H9 (cell line): ENCODE measurements at places on chromosomes 1 and 21.

- no peak for DNase-seq
Measured at GRCh38 chr1:201570181-201570885, 31.4 kb downstream of the NAV1 start.

DNA sequence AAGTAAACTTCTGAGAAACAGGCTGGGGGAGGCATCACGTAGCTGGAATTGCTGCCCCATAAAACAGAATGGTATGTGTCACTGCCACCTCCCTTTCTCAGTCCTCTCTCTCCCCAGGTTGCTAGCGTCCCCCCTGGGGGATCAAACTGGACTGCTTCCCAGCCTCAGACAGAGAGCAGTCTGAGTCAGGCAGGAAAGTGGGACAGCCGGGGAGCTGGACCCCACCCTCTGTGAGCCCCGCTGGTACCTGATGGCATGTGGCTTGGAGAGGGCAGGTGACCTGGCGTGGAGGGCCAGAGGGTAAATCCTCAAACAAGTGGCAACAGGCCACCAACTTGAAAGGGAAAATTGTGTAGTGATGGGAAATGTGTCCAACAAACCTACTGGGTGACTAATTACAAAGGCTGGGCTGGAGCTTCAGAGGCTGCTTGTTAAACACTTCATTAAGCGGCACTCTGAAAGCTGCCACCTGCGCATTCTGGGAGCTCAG, 1.0 kb upstream of the SFN start:
- no peak for DNase-seq

DNA sequence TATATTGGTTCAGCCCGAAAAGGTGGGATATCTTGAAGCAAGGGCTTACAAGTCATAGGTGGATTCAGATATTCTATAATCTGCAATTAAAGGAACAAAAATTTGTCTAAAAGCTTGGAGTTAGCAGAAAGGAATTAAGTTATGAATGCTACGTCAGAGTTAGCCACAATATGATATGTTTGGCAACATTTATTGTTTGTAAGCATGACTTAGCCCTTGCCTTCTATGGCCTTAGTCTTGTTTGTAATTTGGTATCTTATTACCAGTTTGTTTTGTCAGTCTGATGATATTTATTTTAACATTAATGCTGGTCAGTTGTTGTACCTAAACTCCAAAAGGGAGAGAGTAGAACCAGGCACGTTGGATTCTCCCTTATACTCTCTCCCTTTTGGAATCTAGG, 43.1 kb upstream of the SUCO start:
- DNase-seq, result no peak

GRCh38 chr1:24694380-24694843, 50.8 kb upstream of the CLIC4 start:
- no peak for DNase-seq

DNA sequence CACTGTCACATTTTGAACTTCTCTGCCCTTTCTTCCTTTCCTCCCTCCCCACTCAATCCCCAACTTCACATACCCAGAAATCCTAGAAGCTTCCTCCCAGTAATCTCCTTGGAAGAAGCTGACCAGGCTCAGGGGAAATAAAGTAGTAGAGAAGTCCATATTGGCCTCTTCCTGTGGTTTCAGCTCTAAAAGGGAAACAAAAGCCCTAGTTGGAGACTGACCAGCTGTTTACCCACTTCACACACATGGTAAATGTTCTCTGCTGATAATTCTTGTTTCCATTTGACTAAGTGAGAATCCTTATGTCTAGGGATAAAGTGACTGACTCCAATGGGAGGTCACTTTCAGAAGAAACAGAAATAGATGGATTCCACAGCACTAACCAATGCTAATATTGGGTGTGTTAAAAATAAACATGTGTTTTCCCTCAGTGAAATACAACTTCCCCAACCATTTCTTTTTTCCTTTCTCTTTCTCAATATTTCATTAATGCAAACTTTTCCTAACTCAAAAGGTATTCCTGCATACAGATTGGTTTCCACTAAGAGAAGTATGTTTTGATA, 178.9 kb upstream of the DPT start:
- DNase-seq, result no peak

- no peak for DNase-seq
Measured at GRCh38 chr1:161226320-161226711, 456 bp downstream of the TOMM40L start.

- no peak for DNase-seq
Measured at GRCh38 chr1:18325136-18325535, 155.6 kb upstream of the KLHDC7A start.

GRCh38 chr21:34623516-34623915, 8.6 kb upstream of the RCAN1 start:
- DNase-seq, result no peak

DNA sequence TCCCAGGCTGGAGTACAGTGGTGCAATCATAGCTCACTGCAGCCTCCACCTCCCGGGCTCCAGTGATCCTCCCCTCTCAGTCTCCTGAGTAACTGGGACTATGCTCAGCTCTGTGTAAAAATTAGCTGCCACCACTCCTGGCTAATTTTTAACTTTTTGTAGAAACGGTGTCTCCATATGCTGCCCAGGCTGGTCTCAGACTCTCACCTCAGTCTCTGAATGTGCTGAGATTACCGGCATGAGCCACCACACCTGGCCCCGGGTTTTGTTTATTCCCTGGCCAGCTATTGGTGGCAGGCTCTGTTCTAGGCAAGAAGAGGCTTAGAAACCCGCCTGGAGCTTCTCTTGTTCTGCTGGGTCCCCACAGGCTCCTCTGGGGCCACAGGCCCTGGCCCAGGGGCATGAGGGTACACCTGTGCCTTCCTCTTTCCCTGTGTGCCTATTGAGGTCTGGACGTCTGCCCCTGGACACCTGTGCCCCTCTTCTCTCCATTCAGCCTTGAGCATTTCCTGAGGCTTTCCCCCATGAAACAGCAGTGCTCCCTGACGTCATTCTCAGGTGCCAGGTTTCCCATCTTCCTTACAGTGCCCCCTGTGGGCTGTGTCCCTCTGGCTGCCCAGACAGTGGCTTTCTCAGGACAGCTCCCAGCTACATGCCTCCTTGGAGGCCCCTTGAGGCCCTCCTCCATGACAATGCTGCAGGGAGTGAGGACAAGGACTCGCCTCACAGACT, 57.5 kb downstream of the PCP4 start:
- peak; percentile 62 for DNase-seq

DNA sequence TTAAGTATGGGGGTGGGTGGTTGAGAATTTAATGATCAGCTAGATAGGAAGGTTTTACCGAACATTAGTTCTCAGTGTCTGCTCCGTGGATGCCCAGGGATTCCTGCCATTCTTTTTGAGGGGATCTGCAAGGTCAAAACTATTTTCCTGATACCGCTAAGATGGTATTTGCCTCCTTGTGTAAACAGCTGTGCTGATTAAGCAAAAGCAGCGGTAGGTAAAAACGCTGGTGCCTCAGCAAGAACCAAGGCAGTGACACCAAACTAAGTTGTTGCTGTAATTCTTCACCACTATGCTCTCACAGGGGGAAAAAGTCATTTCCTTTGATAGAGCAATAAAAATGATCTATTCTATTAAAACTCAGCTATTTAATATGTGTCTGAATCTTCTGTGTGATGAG, 229.0 kb downstream of the FMN2 start:
- no peak for DNase-seq

DNA sequence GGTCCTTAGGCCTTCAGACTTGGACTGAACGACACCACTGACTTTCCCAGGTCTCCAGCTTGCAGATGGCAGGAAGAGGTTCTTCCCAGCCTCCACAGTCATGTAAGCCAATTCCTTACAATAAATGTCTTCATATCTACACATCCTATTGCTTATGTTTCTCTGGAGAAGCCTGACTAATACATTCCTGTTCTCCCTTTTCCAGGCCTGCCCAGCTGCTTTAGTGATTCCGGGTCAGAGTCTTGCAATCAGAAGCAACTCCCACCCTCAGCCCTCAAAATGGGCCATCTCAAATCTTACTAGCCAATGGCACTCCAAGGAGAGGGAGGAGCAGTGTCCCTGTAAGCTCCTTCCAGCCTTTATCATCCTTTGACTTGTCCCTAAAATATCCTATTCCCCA, 16.4 kb upstream of the CPT2 start:
- no peak for DNase-seq

GRCh38 chr1:3772027-3772714, 378 bp upstream of the SMIM1 start:
- DNase-seq, result peak; percentile 98

DNA sequence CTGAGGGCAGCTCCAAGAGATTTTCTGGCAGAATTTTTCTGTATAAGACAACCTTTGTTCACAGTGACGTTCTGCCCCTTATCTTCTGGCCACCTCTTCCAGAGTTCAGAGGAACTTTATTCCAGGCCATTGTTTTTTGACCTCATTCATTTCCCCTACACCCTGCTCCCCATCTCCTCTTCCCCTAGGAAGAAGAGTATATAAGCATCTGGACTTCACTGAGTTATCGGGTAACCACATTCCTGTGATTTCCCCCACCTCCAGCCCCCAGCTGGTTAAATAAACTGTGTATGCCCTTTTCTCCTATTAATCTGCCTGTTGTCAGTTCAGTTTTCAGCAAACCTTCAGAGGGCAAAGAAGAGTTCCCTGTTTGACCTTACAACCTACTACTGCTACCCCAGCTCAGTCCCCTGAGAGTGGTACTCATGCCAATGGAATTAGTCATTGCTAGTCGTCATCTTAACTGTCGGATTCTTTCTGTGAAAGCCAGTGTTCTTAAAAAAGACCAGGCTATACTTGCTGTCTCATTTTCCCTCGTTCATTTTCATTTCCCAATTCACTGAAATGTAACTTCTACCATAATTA, 14.3 kb upstream of the ALG14 start:
- peak; percentile 47 for DNase-seq

DNA sequence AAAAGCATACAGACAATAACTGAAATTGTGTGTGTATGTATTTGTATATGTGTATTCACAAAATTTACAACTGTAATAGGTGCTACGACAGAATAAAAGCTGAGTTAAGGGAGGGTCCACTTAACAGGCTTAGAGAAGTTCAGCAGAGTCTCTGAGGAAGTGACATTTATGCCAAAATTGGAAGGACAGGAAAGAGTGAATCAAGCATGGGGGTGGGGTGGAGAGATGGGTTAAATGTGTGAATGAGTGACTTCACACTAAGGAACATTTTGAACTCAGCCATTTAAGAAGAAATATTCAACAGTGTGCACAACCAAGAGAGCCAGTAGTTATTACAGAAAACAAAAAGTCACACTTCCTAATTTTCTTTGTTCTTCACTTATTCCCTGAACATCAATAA, 53.8 kb upstream of the RGS1 start:
- DNase-seq, result no peak

GRCh38 chr1:212591922-212592321, 16.6 kb upstream of the ATF3 start:
- no peak for DNase-seq

GRCh38 chr1:184463680-184464079, 76.9 kb downstream of the C1orf21 start:
- no peak for DNase-seq

GRCh38 chr1:81305997-81306452, 494.7 kb upstream of the ADGRL2 start:
- DNase-seq, result no peak

- no peak for DNase-seq
Measured at GRCh38 chr21:46646541-46647154, 11.2 kb downstream of the PRMT2 start.

DNA sequence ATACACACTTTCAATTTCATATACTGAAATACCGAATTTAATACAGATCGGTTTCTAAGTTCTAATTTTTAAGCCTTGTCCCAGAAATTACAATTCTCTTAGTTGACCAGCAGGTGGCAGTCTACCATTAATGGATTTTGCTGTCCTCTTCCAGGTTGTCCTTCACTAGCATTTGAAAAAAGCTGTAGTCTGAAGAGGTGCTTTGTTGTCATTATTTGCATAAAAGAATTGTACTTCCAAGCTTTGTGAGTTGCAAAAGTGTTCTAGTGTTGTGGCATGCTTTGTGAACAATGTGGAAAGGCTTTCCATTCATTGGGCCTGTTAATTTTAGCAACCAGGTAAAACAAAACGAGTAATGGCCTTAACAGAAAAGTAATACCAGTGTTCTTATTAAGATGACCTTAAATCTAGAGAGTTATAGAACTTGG, 193.6 kb downstream of the RPS6KC1 start:
- DNase-seq, result no peak

DNA sequence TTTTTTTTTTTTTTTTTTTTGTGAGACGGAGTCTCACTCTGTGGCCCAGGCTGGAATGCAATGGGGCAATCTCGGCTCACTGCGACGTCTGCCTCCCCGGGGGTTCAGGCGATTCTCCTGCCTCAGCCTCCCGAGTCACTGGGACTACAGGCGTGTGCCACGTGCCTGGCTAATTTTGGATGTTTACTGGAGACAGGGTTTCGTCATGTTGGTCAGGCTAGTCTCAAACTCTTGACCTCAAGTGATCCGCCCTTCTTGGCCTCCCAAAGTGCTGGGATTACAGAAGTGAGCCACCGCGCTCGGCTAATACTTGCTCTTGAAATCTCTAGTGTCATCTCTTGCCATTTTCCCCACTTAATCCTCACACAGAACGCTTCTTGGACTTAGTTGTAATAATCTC, 1.1 kb upstream of the SYCP1 start:
- DNase-seq, result no peak

DNA sequence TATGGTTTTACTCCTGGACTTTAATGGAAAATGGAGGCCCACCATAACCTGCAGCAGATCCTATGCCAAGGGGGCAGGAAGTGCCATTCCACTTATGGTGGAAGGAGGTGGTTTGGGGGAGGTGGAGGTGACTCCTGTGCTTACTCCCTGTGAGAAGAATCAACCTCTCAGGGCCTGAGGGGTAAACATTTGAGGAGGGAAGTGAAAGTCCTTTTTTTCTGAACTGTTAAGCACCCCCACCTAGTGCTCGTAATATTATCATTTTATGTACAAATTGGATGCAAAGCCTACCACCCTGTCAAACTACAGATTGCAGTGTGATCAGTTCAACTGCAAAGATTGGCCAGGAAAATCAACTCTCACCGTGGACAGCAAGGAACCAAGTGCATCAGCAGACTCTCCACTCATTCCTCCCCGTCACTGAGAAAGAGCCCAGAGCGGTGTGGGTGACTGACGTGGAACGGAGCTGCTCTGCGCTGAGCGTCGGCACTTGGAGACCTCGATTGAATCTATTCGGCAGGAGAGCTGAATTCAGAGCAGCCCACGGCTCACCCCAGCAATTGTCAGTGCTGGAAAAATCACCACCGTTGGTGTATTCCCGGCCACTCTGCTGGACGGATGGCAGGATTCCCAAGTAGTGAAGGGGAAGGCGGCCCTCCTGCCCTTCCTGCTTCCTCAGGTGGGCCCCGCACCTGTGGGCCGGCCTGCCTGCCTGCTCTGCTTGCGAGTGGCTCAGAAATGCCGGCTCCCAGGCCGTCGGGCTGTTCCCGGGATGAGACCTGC, 46.8 kb upstream of the COX20 start:
- DNase-seq, result no peak

- no peak for DNase-seq
Measured at GRCh38 chr1:244705261-244706234, 52.6 kb downstream of the DESI2 start.

GRCh38 chr1:94611681-94612475, 70.3 kb upstream of the F3 start:
- DNase-seq, result no peak

DNA sequence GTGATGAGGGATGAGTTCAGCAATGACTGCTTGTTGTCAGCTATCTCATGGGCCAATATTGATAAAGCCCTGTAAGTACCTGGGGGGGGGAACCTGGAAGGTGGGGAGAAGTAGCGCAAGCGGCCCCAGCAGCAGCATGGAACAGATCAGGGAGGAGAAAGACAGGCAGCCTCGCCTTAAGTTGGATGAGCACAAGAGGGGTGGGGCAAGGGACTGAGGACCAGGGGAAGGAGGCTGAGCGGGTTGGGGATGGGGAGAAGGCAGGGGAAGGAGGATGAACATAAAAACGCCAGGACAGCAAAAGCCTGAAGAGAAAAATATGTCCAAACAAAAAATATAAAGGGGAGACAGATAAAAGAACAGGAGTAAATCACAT, 70.6 kb downstream of the ALG14 start:
- DNase-seq, result no peak
